ENCODE measurements at places on chromosomes 4 and X.

DNA sequence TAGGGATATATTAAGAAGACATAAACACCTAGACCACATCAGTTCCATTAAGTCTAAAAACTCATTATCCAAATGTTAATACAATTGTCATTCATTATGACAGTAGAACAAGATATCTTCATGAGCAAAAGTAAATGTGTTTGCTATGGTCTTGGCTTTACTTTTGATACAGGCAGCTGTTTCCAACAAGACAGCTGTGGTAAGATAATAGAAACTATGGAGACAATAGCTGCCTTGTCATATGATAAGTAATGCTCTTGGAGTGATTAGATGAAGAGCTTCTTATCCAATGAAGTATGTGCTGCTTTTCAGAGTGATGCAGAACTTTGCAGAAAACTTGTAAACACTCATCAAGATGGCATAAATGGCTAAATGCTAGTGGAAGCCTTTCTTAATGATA lies 1066.0 kb downstream of the FSTL5 start:
- DNase-seq = no peak

GRCh38 chrX:99421796-99422195 lies 988.3 kb downstream of the PCDH19 start:
- DNase-seq = no peak

- no peak for DNase-seq
Measured at GRCh38 chr4:148527571-148527970, 85.4 kb upstream of the NR3C2 start.

GRCh38 chr4:16775411-16776154 lies 122.9 kb downstream of the LDB2 start:
- DNase-seq = no peak

DNA sequence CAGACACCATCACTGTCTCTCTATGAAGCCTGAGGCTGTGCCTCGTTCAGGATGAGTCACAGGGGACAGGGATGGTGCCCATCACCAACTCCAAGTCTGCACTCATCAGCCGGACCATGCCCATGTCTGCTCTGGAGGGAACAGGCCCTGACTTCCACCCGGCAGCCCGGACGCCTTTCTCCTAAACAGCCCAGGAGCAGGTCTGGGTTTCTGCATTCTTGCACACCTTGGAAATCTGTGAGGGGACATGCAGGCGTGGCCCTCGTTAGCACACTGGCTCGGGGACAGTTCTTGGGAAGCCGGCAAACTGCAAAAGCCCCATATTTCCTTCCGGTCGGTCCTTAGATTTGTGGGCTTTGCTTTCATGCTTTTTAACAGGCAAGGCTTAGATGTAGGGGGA lies 67.9 kb upstream of the AFAP1 start:
- no peak for DNase-seq

GRCh38 chr4:141352909-141353525 lies 132.3 kb downstream of the ZNF330 start:
- no peak for DNase-seq

DNA sequence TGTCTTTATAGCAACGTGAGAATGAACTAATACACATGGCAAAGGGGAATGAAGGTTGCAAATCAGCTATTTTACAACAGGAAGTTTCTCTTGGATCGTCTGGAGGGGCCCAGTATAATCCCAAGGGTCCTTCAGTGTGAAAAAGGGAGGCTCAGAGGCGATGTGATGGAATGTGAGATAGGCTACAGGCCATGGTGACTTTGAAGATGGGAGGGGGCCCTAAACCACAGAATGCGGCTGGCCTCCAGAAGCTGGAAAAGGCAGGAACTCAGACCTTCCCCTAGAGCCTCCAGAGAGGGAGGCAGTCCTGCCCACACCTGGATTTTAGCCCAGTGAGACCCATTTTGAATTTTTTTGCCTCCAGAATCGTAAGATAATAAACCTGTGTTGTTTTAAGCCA lies 69.4 kb upstream of the PGM2 start:
- no peak for DNase-seq

DNA sequence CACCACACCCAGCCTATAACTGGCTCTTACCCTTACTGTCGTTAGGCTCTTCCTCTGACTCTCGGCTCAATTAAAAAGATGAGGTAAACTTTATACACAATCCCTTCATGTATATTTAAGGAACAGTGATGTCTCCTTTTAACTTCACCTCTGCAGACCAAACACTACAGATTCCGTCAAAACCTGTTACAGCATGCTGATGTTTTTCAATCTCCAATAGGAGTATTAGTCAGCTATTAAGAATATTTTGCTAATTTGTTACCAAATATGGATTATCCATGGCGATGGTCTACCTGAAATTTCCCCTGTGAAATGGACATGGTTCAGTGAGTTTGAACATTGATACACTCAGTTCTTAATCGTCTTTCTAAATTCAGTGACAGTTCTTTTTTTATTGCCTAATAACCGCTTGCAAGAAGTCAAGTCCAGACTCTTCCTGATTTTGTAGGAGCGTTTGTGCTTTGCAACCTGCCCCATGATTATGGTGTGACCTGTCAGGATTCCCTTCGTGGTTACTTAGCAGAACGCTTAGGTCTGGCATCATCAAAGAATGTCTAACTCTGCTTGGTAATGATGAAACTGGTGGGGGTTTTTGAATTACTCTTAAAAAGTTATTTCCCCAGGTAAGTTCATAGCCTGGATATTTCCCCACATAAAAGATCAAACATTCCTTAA lies 72.2 kb upstream of the STOX2 start:
- no peak for DNase-seq

- no peak for DNase-seq
Measured at GRCh38 chr4:19807505-19807904, 444.2 kb upstream of the SLIT2 start.

DNA sequence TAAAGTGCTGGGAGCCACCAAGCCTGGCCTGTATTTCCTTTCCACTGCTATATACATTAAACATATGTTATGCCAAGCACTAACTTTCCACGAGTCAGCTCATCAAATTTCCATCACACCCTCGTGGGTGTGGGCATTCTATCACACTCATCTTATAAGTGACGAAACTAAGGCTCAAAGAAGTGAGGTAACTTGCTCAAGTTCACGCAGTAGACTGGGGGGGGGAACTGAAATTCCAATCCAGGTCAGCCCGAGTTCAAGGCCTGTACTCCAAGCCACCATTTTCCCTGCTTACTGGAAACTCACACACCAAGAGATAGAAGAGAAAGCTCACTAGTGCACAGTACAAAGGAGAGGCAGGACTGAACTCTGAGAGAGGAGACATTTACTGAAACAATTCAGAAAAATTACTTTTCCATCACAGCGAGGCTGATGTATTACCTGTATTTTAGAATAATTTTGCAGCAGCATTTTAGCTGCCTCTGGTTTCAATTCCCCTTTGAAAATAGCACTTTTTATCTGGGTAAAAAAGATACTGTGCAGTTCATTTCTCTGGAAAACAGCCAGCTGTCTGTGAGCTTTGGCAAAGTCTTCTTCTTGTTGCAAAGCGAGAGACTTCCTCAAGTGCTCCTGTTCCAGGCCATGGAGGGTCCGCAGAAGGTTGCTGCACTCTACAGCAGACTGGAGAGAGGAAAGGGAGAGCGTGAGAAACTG lies 76.8 kb downstream of the EVC2 start:
- DNase-seq = no peak

GRCh38 chrX:74304016-74304415 lies at the start of gene ZCCHC13:
ZCCHC13 (plus strand) TSS chrX:74304180; CDS start chrX:74304267, 87 bp downstream.
- DNase-seq = no peak

DNA sequence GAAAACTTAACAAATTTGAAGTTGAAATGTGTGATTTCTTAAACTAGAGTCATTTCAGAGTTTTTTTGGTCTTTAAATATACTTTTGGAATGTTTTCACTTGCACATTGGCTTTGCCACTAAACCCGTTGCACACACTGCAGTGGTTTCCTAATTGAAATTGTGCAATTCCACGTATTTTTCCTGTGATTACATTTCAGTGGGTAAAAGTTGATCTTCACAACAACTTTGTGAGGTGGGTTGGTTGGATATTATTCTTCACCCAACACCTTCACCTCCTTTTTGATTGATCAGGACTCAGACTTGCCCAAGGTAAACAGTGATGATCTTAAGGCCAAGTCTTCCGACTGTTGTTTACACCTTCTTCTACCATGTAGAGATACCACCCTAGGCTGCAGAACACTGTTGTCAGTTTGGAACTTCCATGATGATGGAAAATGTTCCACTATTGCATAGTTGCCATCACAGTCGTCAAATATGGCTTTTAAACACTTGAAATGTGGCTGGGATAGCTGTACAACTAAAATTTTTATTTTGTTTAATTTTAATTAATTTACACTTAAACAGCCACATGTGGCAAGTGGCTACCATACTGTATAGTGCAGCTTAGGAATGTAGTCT lies 13.7 kb downstream of the SEPTIN11 start:
- DNase-seq = no peak

- no peak for DNase-seq
Measured at GRCh38 chr4:151952137-151952536, 191.3 kb upstream of the GATB start.

GRCh38 chr4:162241857-162242256 lies 78.1 kb upstream of the FSTL5 start:
- no peak for DNase-seq

DNA sequence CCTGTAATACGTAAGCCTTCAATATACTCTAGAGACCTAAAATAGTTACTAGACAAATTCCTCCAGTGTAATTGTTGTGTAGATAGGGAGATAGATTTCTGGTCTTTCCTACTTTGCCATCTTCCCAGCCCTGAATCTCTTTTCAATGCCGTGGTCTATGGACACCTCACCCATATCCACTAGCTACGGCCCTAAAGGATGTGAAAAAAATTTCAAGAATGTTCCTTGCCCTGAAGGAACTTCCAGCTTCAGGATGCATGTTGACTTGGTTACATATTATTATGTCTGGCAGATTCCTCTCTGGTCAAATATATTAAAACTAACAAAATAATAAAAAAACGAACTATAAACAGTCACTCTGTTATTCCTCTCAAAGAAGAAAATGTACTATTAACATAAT lies 52.4 kb upstream of the TSPAN5 start:
- no peak for DNase-seq

DNA sequence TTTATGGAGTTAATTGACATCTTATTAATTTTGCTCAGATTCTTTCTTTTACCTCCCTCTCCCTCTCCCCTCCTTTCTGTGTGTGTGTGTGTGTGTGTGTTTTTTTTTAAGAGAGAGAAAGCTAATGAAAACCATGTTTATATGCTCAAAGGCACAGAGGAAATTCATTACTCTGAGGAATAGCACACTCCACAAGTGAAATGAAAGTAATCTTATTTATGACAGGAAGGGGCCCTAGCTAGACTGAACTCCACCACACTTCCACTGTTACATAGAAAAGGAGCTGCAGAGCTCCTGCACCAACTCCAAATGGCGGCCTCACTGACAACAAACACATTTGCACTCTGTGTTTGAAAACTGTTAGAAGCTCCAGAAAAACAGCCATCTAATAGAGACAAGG lies 150.6 kb downstream of the RASL11B start:
- DNase-seq = peak; percentile 5

- no peak for DNase-seq
Measured at GRCh38 chr4:79298027-79298426, 27.8 kb downstream of the NAA11 start.

GRCh38 chr4:159719531-159719930 lies 616.7 kb downstream of the RAPGEF2 start:
- no peak for DNase-seq

GRCh38 chrX:139204898-139205667 lies 325.5 kb upstream of the F9 start:
- DNase-seq = no peak

- no peak for DNase-seq
Measured at GRCh38 chr4:8577972-8578371, 2.2 kb upstream of the GPR78 start.

GRCh38 chr4:39900966-39901365 lies 76.7 kb downstream of the PDS5A start:
- DNase-seq = no peak

GRCh38 chr4:173696011-173696410 lies 166.0 kb upstream of the HAND2 start:
- DNase-seq = no peak

GRCh38 chr4:110550260-110550659 lies 72.6 kb downstream of the PITX2 start:
- DNase-seq = no peak

GRCh38 chr4:138507522-138507921 lies 265.4 kb upstream of the SLC7A11 start:
- no peak for DNase-seq

GRCh38 chr4:182842104-182842600 lies 75.0 kb downstream of the DCTD start:
- no peak for DNase-seq

DNA sequence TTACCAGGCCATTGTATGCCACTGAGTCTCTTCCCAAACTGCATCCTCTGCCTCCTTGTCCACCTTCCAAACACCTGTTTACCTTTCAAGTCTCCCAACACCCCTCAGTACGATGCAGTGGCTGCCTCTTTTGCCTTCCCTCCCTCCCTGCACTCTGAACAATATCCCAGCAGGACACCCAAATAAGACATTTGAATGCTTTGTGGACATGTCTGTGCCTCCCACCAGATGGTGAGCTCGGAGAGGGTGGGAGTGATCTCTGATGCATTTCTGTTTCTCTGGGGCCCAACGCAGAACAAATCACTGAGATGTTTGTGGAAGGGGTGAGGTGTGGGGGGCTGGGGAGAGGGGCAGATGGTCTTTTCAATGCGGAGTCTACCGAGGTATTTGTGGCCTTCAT lies 33.4 kb downstream of the PJA1 start:
- no peak for DNase-seq

DNA sequence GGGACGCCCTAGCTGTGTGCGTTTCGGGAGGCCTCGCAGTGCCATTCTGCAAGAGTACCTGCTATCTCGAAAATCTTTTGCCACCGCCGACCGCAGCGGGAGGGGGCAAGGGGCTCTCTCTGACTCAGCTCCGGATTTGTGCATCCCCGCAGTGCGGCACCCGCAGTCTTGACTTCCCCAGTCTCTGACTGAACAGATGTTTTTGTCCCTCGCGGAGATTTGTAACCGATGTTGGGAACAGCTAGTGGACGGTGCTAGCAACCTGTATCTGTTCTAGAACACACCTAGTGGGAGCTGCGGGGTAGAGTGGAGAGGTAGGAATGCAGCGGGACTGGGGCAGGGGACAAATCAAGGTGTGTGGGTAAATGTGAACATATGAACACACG lies 17.2 kb downstream of the NKX6-1 start:
- DNase-seq = no peak

GRCh38 chr4:129453524-129454200 lies 357.7 kb downstream of the C4orf33 start:
- no peak for DNase-seq

- DNase-seq = no peak
Measured at GRCh38 chrX:94830717-94831116, 1156.7 kb downstream of the FAM133A start.

- DNase-seq = no peak
Measured at GRCh38 chr4:124449881-124450280, 262.7 kb downstream of the ANKRD50 start.

DNA sequence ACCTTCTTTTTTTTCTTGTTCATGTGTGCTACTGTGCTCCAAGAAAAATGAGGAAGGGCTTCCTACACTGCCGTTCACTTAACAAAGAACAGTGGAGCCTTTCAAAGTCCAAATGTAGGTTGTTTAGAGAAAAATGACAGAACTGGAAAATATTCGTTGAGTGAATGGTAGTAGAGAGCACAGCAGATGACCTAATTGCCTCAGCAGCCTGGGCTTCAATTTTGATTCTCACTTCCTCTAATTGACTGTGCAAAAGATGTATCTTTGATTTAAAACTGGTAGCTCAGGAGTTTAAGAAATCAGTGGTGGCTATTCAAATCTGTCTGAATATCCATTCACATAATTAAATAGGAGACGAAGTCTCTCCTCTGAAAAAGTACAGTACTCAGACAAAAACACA lies 5.2 kb downstream of the NLGN4X start:
- no peak for DNase-seq

- no peak for DNase-seq
Measured at GRCh38 chr4:155952501-155952901, 1.2 kb downstream of the CTSO start.

All from CD4-positive, alpha-beta T cell treated with Interleukin-1 beta for 1 hour (primary cell).